ENCODE measurements at places on chromosomes 7 and 10. TPM values are rescaled to one million over a fixed set of nuclear protein-coding genes. Genes with fewer than 3 reads are reported as not detected.
A peak's percentile ranks its signal among the peaks of the same experiment; 100 is the strongest.

CAMK1D gene
- 4.6 TPM for polyA plus RNA-seq

PDE6C gene
- 0.06 TPM for polyA plus RNA-seq

BAMBI gene
- 20.1 TPM for polyA plus RNA-seq

TES gene
- polyA plus RNA-seq = 31.9 TPM

ACTL6B gene
- polyA plus RNA-seq = 2.5 TPM

FAM237B gene
- 0.13 TPM for polyA plus RNA-seq

HOXA5 gene
- not detected for polyA plus RNA-seq

SGCE gene
- polyA plus RNA-seq = 53.5 TPM

LIPN gene
- not detected for polyA plus RNA-seq

EN2 gene
- not detected for polyA plus RNA-seq

CLDN15 gene
- polyA plus RNA-seq = 4.1 TPM

- no peak for DNase-seq
Measured at GRCh38 chr7:134419875-134420274, 39.0 kb downstream of the AKR1B1 start.

DNA sequence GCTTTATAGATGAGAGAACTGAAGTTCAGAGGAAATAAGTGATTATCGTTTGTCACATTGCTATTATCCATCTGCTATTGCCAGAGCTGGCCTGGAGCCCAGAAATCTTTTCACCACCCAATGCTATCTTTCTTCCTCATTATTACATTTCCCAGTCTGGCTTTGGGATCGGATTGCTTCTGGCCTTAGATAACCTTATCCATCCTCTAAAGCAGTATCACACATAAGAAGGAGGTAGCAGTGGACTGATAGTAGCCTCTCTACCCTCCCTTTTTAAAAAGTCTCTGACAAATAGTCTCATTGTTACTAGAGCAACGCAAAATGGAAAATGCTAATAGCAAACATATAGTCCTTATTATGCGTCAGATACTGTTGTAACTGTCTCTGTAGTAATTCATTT is 1.3 kb upstream of the CLDN12 start:
- no peak for DNase-seq

GRCh38 chr10:98357194-98357822 is 57.7 kb downstream of the PYROXD2 start:
- DNase-seq = no peak

- no peak for DNase-seq
Measured at GRCh38 chr10:78203915-78204818, 170.5 kb downstream of the RPS24 start.

GRCh38 chr10:71494980-71495381 is 98.3 kb downstream of the CDH23 start:
- no peak for DNase-seq

- DNase-seq = peak; percentile 25
Measured at GRCh38 chr7:45073031-45073785, 15.6 kb downstream of the NACAD start.

- no peak for DNase-seq
Measured at GRCh38 chr10:97412891-97413304, 11.8 kb upstream of the RRP12 start.

DNA sequence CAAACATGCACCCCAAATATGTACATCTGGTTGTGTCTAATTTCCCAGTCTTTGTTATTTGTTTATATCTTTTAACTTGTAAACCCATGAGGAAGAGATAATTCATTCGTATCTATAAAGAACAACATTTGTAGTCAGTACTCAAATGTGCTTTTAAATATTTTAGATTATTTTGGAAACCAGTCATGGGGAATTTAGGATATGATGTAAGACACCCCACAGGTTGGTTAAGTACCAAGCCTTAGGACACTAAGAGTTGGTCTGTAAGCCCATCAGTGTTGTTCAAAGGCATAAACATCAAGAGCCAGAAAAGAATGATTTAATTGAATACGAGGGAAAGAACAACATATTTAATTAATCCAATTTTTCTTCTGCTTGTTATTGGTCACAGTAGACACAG is 421.1 kb upstream of the SEMA3C start:
- DNase-seq = no peak

DNA sequence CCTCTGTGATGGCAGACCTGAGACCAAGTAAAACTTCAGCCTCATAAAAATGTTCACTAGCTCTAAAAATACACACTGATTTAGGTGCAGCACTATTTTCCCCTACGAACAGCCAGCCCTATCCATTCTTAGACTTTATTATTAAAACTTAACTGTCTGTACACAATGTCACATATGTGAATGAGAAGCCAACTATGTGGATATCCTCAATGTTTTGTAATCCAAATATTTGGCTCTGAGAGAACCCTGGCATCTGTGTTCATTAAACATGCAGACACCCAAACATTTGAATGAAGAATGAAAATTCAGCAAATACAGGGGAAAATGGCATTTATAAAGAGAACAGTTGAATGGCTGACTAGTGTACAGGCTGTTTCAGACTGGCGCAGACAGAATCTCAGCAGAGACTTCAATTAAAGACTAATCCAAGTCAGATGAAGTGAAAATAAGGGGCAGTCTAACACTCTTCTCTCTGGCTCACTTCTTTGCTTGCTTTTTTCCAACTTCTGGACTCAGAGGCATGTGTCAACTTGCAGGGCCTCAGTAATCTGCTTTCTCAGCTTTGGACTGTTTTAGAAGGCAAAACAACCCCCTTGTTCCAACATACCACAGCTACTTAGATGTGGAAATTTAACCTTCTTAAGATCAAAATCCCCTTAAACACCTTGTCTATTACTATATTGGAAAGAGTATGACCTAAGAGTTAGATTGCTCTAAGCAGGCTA is 47.4 kb upstream of the FAM180A start:
- DNase-seq = no peak

DNA sequence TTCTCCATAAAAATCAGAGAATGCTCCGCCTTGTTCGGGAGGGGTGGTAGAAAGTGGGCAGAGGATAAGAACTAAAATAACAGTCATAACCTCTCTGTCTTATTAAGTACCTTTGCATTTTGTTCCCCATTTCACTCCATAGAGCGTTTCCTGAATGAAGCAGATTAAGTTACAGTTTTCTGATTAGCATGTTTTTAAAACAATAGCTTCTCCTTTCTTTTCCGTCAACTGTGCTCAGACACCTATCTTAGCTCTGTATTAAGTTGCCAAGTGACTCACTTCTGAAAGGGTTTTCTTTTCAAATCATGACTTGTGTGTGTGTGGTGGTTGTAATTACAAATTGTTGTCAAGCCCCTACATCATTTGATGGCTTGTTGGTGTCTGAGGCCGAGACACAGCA is 1.4 kb downstream of the HABP2 start:
- DNase-seq = no peak

DNA sequence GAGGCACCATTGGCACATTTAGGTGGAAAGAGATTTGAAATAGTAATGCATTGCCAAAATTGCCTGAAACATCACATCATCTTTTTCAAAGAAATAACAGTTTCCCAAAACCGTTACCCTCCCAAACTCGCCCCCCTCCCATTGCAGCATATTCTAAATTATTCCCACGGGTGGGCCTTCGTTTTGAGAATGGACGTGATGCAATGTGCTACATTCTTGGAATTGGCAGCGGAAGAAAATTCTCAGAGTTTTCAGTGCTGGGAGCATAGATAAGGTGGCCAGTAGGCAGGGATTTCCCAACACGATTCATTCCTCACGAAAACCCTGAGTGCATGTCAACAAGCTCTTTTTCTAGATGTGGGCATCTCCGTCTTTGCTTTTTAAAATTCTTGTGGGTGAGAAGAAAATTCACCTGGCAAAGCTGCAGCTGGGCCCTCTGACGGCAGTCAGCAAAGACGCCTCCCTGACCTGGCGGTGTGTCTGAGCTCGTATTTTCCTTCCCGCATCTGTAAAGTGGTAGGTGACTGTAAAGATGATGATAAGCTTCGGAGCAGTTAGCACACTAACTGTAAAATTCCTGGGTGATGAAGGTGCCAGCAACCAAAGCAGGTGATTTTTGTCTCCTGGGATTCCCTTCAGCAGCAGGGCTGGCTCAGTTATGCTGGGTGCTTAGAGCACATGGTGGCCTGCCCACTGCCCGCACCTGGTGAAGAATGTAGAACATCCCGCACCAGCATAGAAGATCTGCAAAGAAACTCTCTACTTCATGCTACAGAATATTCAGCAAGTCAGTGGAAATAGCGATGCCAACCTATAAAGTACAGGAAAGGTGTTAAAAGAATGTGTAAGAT is 141.9 kb upstream of the KLF6 start:
- no peak for DNase-seq

GRCh38 chr7:42227936-42228591 is 8.9 kb downstream of the GLI3 start:
- peak; percentile 72 for DNase-seq

DNA sequence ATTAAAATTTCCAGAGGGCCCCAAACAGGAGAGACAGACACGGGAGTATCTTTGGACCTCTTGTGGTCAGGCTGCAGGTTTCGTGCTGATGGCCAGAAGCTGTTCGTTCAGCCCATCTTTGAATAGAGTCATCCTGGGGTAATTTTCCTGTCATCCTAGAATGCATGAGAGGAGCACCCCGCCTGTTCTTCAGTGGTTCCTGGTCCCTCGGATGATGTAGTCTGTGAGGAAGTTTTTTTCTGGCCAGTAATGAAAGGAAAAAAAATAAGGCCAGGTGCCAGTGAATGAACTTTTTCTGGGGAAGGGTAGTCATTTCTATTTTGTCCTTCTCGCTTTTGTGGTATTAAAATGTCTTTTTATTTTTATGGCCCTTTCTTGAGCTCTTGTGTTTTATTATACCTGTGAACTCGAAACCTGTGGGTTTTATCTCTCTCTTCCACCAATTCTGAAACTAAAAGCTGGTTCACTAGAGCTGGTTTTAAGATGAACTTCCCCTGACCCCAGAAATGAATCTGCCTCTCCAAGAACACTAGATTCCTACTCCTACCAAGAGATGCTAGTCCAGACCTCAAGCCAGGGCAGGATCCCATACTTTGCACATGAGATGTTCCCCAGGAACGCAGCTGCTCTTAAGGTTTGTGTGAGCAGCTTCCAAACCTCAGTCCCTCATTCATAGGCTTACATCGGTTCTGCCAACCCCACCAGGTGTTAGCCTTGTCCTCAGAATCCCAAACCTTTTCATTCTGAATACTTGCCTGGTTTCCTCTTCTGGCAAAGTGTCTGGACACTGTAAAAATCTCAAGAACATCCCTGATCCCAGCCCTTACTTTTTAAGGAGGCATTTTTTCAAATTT is 15.4 kb upstream of the MEST start:
- DNase-seq = no peak

DNA sequence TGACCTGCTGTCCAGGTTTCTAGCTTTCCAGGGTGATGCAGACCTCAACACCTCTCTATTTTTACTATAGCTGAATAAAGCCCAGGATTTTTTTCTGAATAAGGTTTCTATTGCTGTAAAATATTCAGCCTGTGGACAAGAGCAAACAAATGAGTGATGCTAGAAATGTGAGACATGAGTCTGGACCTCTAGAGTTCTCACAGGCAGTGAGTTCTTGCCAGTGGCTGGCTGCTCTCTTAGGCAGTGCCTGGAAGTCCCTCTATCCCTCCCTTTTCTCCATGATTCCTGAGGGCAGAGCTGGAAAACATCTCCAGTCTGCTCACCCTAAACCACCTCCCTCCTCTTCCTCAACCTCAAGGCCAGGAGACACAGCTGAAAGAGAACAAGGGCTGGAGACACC is 793.8 kb upstream of the IGFBP3 start:
- DNase-seq = no peak

GRCh38 chr7:27442455-27442854 is 199.9 kb downstream of the EVX1 start:
- DNase-seq = no peak

DNA sequence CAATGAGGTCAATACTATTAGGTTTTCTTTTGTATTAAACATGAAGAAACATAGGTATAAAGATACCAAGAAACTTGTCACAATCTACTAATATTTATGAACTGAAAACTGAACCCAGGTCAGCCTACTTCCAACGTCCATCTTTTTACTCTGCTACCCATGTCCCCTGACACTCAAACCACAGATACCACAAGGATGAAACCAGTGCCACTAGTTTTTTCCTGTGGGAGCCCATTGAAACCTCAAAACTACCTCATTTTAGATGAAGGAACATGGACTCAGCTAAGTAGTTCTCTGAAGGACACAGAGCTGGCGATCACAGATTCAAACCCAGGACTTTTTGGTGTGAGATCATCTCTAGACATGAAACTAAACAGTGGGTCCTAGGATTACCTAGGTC is 6.8 kb downstream of the TET1 start:
- no peak for DNase-seq

DNA sequence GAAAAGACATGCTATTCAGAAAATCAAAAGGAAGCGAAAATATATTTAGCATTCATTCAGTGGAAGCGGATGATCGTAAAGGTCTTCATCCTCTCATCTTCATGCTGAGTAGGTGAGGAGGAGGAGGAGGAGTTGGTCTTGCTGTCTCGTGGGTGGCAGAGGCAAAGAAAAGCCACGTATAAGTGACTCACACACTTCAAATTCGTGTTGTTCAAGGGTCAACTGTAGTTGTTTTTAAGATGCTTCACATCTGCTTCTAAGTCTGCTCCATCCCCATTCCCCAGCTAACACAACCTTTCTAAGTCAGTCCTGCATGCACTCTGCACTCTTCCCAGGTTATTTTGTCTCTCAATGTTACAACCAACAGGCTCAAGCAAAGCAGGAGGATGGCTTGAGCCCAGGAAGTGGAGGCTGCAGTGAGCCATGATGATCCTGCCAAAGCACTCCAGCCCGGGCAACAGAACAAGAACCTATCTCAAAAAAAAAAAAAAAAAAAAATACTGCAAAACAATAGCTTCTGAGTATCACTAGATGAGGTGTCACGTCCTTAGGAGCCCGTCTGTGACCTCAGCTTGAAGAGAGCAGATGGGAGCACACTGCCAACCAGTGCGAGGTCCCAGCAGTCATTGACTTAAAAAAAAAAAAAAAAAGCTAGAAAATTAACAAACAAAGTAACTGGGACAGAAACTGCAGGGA is 70.5 kb downstream of the SFMBT2 start:
- DNase-seq = no peak

- peak; percentile 82 for DNase-seq
Measured at GRCh38 chr7:51160990-51161615, 155.5 kb downstream of the COBL start.

DNA sequence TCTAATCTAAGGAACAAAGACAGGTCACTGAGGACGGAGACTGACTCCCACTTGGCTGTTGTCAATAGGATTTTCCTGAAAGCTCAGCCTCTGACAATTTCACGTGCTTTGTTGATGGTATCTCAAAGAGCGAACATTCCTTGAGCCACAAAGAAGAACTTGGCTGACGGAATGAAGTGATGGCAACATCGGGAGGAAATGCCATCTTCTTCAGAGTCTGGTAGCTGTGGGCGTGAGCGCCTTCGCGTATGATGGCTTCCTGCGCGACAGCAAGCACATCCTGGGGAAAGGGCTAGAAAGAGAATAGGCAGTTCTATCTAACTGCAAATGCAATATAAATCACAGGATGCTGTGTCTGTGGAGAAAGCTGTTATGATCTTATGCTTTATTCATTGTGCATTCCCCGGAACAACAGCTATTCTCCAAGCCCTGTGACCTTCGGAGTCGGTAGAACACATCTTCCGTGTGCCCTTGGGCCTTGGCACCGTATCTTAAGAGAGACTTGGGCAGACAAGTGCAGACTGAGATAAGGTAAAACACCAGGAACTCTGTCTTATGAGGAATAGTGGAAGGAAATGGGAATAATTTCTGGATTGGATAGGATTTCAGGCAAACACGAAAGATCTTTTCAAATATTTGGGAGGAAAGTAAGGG is 19.6 kb upstream of the GTPBP4 start:
- DNase-seq = no peak

- no peak for DNase-seq
Measured at GRCh38 chr10:24622781-24623301, 100.8 kb downstream of the ARHGAP21 start.

- no peak for DNase-seq
Measured at GRCh38 chr7:148918058-148918596, 34.0 kb upstream of the EZH2 start.

- peak; percentile 87 for DNase-seq
Measured at GRCh38 chr7:143305423-143306070, 10.4 kb upstream of the CLCN1 start.
